Stimulated activated CD4-positive, alpha-beta T cell treated with anti-CD3 and anti-CD28 coated beads, TNF-alpha, amount 100 ng/mL, for 24 hours (primary cell): ENCODE measurements at places on chromosomes 2 and 18.

GRCh38 chr2:100982431-100982861 lies 19.6 kb upstream of the RPL31 start:
- DNase-seq = no peak

GRCh38 chr2:181430406-181431118 lies 26.6 kb upstream of the ITGA4 start:
- no peak for DNase-seq

DNA sequence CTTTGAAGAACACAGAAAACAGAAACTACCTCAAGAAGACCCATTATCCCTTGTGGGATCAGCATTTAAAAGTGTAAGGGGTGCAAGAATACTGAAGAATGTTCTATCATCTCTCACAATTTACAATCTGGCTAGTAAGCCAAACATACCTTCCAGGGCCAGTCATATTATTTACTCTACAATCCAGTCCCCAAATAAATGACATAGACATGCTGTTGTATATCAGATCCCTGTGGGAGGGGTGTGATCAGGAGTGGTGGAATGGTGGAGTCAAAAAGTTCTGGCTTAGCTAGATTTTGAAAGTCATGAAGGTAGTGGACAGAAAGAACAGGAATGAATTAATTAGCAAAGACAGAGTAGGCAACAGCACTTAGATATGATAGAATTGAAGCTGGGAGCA lies 1.8 kb upstream of the ITPRID2 start:
- no peak for DNase-seq

GRCh38 chr18:25019931-25020330 lies 332.0 kb downstream of the ZNF521 start:
- DNase-seq = no peak

DNA sequence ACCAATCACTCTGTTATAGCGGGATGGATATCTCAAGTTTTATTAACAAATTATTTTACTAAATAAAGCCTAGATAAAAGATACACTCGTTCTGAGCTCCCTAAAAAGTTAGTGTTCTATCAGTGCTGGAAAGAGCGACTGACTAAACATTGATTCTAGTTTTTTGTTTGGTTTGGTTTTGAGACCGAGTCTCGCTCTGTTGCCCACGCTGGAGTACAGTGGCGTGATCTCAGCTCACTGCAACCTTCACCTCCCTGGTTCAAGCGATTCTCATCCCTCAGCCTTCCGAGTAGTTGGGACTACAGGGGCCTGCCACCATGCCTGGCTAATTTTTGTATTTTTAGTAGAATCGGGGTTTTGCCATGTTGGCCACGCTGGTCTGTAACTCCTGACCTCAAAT lies 73.8 kb upstream of the CDCA7 start:
- no peak for DNase-seq

GRCh38 chr2:210727549-210727948 lies 171.2 kb downstream of the CPS1 start:
- DNase-seq = no peak

GRCh38 chr18:46660957-46661749 lies 4.1 kb upstream of the LOXHD1 start:
- no peak for DNase-seq

- DNase-seq = no peak
Measured at GRCh38 chr2:232367591-232368233, 10.8 kb upstream of the ALPP start.

GRCh38 chr18:13630716-13631268 lies 95.6 kb downstream of the FAM210A start:
- no peak for DNase-seq

- no peak for DNase-seq
Measured at GRCh38 chr2:48841126-48841525, 85.6 kb upstream of the LHCGR start.

GRCh38 chr2:129070663-129071062 lies 752.0 kb upstream of the HS6ST1 start:
- no peak for DNase-seq

DNA sequence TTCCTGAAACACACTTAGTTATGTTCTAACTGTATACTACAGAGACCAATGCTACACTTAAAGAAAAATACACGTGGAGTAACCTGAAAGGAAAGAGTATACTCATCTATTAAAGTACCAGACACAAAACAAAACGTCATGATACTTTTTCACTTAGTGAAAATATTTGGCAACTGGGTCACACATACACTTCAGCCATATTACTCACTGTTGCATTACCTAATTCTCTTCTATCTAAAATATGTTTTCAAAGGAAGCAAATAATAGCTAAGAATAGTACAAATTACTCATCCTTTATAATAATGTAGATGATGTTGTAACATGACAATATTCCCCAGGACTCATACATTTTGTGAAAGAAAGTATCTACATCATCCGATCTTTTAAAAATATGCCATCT lies 76.5 kb upstream of the EPB41L3 start:
- no peak for DNase-seq

DNA sequence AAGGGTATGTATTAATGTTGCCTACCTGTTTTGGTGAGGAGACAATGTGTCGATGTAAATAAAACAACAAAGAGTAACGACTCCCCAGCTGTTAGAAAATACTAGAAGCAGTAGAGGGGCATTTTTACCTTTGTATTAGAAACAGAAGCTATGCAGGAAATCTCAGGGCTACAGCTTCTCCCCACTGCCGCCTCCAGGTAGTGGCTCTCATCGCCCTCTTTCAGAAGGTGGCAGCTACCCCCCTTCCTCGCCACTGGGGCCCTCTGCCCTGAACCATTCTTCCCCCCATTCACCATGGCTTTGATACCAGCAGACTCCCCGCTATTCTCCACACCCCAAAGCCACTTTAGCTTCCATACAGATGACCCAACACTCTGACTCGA lies 6.7 kb downstream of the PLA2R1 start:
- DNase-seq = no peak

DNA sequence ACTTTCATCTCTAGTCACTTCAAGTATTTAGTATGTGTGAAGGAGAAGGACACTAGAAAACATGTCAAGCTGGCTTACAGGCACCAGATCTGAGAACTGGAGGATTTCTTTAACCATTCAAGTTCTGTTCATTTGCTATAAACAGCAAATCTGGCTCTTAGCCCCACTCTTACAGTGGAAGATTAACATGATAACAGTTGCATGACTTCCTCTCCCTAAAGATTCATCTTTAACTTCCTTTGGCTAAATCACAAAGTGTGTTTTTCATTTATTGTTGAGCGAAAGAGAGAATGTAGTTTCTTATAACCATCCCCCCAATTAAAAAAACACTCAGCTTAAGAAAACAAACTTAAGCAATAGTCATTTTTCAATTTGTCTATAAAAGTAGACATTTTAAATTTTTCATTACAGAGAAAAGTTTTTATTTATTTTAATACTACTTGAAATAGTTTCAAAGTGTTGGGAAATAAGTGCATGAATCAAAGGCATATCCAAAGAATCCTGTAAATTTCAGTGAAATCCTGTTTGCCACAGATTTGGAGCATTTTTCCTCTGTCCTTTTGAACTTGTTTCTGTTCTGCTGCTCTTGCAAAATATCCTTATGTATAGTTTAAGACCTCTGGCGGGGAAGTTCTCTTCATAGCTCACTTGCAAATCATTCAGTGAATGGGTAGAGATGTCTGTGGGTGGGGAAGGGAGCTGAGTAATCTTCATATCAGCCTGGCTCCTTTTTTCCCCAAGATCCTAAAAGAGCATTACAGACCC lies 241.0 kb upstream of the RBBP8 start:
- DNase-seq = no peak

- no peak for DNase-seq
Measured at GRCh38 chr18:12338382-12338781, 30.3 kb downstream of the TUBB6 start.

DNA sequence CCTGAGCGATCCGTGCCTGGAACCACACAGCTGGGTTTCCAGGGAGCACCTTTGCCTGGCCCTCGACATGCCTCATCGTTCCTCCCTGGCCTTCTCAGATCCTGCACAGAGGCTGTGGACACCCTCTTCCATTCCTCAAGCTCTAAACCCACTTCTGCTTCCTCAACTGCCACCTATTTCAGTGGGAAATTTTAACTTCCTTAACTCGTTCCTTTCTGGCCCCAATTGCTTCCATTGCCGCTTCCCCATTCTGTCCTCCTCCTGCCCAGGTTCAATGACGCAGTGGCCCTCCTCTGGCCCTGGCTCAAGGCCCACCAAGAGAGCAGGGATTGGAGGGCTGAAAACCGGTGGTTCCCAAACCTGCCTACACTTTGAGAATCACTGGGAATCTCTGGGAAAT lies 4.8 kb upstream of the B3GNT7 start:
- DNase-seq = no peak

DNA sequence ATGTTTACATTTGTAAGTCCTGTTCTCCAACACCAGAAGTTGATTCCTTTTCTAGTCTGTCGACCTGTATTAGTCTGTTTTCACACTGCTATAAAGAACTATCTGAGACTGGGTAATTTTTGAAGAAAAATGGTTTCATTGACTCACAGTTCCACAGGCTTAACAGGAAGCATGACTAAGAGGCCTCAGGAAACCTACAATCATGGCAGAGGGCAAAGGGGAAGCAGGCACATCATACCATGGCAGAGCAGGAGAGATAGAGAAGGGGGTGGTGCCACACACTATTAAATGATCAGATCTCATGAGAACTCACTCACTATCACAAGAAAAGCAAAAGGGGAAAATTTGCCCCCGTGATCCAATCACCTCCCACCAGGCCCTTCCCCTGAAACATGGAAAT lies 112.8 kb upstream of the MAP3K20 start:
- DNase-seq = no peak

- no peak for DNase-seq
Measured at GRCh38 chr2:207238831-207239701, 73.3 kb upstream of the KLF7 start.

DNA sequence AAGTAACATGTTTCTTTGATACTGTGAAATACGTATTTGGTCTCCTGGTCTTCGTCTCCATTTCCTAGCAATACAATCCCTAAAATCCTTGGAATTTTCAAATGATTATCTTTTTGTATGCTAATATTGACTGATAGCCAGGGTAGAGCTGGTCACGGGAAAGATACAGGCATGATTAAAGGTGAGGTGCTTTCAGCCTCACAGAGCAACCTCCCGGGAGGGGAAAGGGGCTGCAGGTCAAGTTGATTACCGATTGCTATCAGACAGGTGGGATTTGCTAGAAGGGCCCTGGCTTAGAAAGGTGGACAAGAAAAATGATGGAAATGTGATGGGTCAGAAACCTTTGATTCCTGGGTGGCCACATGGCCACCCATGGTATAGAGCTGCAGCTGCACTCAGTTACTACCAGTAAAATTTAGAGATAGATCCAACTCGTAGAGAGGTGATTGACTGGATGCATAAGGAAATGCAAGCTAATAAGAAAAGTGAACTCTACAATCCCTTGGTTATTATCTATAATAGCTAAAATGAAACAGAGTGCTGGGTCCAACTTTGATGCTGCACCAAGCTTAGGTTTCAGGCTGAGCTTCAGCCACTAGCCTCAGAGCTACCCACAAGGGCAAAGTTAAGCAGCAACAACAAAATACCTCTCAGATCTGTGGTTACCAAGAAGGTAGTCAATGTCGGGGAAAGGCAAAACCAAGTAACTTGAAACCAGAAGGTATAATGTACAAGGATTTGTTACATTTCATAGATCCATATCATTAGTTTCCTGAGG lies 15.3 kb downstream of the YPEL5 start:
- no peak for DNase-seq

DNA sequence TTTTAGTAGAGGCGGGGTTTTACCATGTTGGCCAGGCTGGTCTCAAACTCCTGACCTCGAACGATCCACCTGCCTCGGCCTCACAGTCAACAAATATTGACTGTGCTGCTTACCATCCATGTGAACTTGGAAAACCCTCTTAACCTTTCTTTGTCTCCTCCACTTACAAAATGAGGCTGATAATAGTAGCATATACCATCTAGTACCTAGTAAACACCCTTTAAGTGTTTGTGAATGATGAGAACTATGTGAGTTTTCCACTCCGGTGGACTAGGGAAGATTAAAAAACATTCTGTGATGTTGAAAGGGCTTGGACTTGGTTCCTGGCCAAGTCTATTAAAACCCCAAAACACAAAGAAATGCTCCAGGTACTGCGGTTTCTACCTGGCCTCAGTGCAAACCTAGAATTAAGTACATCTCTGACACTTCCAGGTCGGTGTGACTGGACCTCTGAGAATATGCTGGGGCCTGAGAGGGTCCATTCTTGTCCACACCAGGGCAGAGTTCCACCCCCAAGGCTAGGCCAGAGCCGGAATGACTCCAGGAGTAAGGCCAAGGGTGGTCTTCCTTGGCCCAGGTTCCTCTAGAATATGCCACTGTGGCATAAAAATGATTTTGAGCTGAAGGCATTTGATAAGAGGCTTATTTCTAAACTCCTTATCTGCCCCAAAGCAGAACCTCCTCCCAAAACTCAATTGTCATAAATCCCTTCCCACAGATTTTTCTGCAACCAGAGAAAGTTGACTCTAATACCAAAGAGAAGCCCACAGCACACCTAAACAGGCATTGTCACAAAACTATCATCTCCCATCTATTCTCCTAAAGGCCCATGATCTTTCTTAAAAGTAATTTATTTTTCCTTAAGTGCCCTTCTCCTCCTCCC lies 217.5 kb downstream of the TGIF1 start:
- no peak for DNase-seq

GRCh38 chr18:25042641-25043051 lies 309.3 kb downstream of the ZNF521 start:
- DNase-seq = no peak

DNA sequence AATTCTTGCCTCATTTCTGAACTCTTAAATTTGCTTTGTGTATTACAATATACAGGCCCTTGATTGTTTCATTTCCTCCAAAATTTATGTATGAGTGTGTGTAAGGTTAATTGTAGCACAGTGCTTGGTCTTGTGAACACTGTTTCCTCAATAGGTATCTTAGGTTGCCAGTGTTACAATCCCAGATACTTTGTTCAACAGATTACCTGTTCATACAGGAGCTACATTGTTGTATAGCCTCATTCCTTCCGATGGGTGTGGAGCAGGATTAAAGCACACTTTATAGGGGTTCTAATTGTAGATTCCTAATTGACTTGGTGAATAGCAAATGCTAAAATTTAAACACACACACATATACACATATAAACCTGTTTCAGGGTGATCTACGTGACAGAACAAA lies 10.7 kb downstream of the RBBP8 start:
- no peak for DNase-seq

DNA sequence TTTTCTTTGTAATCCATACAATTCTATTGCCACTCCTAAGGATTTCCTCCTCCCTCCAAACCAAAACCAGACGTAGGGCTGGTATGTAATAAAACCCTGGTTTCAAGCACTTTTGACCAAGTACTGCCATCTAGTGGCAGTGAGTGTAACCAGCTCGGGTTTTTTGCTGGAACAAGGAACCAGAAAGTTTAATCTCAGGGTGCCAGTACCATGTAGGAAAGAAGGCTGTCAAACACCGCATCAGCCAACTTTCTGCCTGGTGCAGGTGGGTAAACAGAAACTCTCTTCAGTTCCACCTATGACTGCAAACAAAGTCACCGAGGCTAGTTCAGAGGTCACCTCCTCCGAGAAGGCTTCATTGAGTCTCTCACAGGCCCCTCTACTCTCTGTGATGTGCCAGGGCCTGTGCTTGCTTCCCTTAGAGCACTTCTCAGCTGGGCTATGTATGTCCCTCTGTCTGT lies 10.2 kb upstream of the THNSL2 start:
- DNase-seq = peak; percentile 14

- no peak for DNase-seq
Measured at GRCh38 chr2:25548601-25549000, 124.8 kb downstream of the DTNB start.

- no peak for DNase-seq
Measured at GRCh38 chr2:123971564-123972318, 53.3 kb upstream of the CNTNAP5 start.

GRCh38 chr2:235567842-235568241 lies 74.0 kb downstream of the AGAP1 start:
- no peak for DNase-seq

- DNase-seq = no peak
Measured at GRCh38 chr18:48639772-48640432, 101.1 kb downstream of the CTIF start.
